ENCODE measurements at places on chromosomes 3 and 15.

DNA sequence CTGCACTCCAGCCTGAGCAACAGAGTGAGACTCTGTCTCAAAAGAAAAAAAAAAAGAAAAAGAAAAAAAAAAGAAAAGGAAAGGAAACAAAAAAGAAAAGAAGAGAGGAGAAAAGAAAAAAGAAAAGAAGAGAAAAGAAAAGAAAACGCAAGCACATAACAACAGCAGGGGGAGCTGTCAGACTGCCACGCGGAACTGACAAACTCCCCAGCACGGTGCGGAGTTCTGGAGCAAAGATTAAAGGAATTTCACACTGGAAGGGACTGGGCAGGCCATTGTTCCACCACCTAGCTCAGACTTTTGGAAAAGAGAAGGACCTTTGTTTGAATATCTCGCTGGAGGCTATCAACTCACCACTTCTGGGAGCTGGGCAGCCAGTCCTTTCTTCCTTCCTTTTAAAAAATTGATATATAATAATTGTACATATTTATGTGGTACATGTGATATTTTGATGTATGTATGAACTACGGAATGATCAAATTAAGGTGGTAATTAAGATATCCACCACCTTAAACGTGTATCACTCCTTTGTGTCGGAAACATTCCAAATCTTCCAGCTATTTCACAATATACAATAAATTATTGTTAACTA lies 40.5 kb downstream of the DPPA2 start:
- peak; percentile 36 for DNase-seq

DNA sequence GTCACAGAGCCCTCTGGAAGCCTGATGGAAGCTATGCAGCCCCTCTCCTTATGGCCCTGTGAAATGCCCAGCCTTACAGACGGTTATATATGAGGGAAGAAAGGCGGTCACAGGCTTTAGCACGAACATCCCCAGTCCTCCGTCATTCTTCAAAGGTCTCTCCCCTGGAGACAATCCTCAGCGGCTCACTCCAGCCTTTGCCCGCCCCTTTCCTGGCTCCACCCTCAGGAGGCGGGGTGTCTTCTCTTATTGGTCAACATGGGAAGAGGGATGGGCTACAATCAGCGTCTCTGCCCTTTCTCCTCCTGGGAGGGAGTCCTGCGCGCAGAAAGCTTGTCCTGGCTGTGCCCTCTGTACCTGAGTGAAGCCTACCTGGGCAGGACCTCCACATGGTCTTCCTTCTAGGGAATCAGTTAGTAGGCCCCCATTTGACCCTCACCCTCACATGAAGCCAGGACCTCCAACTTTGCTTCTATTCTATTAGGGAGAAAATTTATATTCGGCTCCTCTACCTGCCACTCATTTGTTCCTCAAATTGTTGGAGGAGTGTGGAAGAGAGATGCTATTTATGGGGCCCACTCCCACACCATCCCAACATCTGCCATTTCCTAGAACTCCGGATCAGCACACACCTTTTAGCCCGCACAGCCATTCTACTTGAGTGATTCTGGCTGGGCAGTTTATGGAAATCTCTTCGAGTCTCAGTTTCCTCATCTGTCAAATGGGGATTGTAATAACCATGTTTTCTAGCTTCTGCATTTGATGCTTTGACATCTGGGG lies 112.9 kb upstream of the SLC6A11 start:
- no peak for DNase-seq

GRCh38 chr15:63611177-63611576 lies 14.0 kb downstream of the FBXL22 start:
- DNase-seq = no peak

DNA sequence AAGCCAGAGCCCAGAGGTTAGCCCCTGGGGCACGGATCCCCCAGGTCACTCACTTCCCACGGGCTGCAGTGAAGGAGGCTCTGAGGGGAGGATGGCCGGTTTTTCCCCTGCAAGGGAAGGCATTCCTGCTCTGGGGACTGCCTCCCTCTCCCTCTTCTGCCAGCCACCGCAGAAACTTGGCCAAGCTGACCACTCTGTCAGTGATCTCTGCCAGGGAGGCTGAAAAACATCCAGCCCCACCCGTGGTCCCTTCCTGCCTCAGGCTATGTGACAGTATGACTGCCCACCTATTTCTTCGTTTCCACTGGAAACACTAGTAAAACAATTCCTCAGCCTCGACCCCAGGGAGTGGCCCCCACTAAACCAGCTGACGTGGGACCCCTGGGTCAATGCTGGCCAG lies 14.6 kb upstream of the FANCD2 start:
- no peak for DNase-seq

- DNase-seq = no peak
Measured at GRCh38 chr15:73608941-73609340, 24.2 kb downstream of the NPTN start.

- DNase-seq = peak; percentile 80
Measured at GRCh38 chr15:66647358-66647757, 54.7 kb upstream of the SMAD6 start.

DNA sequence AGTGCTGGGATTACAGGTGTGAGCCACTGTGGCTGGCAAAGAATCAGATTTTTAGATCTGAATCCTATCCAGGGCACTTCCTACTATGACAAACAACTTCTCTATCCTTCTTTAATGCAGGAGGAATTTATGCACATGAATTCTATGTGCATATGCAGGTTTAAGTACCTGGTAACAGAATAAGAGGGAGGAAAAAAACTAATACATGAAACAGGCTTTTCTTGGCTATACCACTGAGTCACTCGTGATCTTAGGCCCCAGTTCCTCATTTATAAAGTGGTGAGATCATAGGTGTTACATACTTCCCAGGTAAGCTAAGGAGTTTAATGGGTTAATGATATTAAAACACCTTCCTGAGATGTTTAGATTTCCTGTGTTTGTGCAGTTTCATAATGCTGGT lies 108.2 kb downstream of the TP63 start:
- no peak for DNase-seq

DNA sequence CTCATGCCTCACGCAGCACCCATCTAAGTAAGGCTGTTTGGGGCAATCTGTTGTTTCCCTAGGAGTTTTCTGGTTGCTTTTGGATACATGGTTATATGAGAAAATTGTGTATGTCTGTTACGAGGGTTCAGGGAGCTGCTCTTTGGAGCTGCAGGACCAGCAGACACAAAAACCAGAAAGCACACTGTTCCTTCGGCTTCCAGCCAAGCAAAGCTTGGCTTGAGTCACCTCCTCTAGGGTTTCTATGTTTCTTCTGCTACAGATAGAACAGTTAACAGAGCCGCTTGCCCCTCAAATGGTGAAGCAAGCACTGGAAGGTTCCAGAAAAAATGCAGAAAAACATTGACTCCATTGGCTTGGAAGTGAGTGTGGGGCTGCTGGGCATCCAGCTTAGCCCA lies 49.2 kb upstream of the CTDSPL start:
- peak; percentile 39 for DNase-seq

GRCh38 chr3:42706721-42707619 lies 4.4 kb upstream of the HHATL start:
- DNase-seq = no peak

- DNase-seq = no peak
Measured at GRCh38 chr3:37937156-37937555, 53.4 kb upstream of the VILL start.

DNA sequence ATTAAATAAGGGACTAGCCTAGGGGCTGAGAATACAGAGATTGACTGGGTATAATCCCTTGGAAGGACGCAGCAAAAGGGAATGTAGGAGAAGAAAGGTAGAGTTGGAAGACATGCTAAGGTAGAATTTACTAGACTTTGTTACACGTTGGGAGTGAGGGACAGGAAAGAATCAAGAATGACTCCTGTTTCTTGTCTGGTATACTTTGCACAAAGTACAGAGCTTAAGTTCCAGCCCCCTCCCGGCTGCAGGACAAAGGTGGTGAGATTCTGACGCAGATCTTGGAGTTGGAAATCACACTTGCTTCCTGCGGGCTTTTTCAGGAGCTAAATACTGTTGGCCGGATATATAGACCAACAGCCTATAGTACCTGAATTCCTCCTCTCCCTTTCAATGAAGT lies 895 bp downstream of the HYKK start:
- DNase-seq = no peak

GRCh38 chr15:35306361-35306981 lies 221.4 kb upstream of the NANOGP8 start:
- DNase-seq = no peak

DNA sequence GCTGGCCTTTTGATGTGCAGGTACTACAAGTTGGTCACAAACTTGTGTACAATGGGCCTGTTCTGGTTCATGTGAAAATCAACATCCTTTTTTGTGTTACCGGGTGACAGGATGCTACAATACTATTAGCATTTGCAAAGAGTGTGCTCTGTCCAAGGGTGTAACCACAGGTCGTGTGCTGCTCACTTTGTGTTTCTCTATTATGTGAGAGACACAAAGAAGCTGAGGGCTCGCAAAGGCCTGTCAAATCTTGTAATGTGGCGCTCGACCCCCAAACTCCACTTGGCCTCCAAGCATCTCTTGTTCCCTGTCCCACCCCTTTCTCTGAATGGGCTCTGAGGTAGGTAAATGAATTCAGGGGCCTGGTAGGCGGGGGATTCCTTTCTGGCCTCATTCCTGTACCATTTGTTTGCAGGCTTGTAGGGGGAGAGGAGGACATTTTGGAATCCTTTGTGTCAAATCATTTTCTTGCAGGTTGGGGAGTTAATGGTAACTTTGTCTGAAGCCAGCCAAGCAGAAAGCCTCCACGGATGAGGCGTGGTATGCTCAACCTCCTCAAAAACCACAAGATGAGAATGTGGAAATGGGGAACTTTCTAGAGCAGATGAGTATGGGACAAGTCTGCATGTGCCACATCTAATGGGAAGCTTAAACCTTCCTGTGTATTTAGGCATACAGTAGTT lies 109.1 kb downstream of the OPA1 start:
- no peak for DNase-seq

Measured in left cardiac atrium (tissue), 4 donors.